IPS DF 19.7 (cell line): ENCODE measurements at places on chromosomes 1 and 21.
A peak's percentile ranks its signal among the peaks of the same experiment; 100 is the strongest.

DNA sequence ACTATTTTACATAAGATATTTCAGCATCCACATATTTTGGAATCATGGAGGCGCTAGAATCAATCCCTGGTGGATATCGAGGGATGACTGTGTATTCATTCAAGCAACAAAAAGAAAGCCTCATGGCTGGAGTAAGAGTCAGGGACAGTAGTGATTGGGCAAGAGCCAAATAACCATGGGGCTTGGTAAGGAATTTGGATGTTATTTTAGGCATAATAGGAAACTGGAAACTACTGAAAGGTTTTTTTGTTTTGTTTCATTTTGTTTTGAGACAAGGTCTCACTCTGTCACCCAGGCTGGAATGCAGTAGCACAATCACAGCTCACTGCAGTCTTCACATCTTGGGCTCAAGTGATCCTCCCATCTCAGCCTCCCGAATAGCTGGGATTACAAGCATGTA is 33.8 kb upstream of the EYA3 start:
- DNase-seq, result no peak

DNA sequence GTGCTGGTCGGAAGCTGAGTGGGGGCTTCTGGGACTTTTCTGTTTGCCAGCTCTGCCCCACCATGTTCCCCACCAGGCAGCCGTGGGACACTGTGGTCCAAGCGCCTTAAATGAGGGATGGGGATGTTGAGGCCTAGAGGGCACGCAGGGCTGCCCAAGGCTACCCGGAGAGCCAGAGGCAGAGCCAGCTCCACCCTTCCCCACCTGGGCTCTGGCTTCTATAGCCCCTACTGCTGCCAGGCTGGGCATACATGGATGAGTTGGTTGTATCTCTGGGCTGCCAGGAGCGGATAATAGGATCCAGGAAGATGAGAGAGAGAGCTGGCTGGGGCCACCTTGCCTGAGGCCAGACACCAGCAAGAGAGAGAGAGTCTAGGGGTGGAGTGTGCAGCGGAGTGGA is 49.4 kb downstream of the PTPRU start:
- DNase-seq, result no peak

DNA sequence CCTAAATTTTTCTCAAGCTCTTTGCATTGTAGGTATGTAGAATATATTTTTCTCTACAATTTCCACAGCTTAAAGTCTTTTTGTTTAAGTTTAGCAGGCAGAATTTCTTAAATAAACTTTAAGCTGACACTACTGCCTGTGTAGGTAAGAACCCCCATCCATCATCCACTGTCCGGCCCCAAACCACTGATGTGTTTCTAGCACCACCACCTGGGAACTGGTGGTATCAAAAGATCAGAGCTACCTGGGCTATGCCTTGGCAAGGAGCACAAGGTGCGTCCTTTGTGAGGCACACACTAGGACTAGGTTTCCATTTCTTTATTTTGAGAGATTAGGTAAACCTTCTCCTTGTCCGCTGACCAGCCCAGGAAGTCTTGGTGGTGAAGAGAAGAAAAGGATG is 10.5 kb upstream of the LELP1 start:
- DNase-seq, result peak; percentile 68

DNA sequence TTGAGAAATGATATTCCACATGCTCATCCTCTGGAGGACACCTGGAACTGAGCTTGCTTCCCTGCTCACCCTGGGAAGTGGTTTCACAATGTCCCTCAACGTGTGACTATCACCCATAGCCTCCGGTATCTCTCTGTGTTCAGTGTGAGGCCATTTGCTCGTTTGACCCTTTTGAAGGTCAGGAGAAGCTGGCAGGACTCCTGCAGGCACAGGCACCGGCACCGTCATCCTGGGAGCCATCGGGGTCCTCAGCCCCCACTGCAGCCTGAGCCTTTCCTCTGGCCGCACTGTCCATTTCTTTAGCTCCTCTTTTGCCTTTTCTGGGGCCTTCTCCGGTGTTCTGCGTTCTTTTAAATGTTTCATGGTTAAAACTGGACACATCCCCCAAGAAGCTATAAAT is 159.6 kb upstream of the COL6A1 start:
- no peak for DNase-seq

GRCh38 chr21:45590726-45591618 is 48.7 kb upstream of the SLC19A1 start:
- no peak for DNase-seq

- no peak for DNase-seq
Observed at GRCh38 chr1:59486615-59487014, 189.7 kb downstream of the FGGY start.

- no peak for DNase-seq
Observed at GRCh38 chr1:180976732-180977357, 45.8 kb downstream of the STX6 start.

DNA sequence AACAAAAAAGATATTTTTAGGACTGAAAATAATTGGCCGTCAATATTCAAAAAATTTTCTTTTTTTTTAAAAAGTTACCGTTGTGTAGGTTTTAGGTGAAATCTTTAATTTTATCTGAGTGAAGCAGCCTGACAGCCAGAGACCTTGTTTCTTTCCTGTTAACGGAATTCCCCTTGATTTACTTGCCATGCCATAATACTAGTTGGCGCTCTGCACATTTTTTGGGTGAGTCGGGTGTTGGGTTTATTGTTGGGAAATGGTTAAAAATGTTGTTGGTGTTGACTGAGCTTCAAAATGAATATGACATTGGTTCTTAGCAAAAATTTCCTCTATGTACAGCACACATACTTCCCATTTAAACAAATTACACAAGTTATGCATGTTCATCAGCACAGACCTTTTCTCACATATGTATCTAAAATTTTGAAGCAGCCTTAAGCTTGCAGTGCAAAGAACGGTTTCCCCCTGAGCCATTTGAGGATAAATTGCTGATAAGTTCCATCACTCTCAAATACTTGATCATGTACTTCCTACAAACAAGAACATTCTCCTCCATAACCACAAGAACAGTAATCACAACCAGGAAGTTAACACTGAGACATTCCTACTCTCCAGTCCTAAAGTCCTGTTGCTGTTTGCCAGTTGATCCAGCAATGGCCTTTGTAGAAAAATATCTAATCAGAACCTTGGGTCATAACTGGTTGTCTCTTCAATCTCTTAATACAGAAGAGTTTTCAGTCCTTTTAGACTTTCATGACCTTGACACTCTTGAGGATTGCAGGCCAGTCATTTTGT is 34.2 kb downstream of the CAMTA1 start:
- DNase-seq, result no peak

- DNase-seq, result no peak
Observed at GRCh38 chr1:225611537-225612223, 41.2 kb downstream of the ENAH start.

DNA sequence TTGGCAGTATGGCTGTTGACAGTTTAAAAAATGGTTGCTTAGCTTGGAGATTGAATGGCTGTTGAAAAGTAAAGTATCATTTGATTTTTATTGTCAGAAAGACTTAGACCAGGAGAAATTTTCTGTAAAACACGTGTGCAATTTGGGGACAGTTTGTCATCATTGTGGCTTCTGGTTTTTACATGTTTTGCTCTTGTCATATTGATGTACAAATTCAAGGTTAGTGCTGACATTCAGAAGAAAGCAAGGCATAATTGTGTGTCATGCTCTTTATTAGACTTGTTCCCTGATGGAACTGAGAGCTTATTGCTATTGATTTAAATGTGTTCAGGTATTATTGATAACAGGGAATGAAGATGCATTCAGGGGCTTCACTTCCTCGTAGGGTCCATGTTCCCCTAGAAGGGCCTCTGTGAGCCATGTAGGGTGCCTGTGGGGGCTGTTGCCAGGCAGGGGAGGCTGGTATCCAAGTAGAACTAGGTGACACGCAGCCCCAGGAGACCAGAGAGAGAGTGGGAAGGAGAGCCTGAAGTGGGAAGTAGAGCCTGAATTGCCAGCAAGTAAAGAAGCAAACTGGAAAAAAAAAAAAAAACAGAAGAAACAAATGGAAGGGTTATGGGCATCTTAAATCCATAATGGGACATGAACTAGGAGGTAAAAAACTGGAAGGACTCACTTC is 32.7 kb upstream of the PLXNA2 start:
- no peak for DNase-seq

- no peak for DNase-seq
Observed at GRCh38 chr21:34844924-34845238, 176.1 kb downstream of the CLIC6 start.

- DNase-seq, result no peak
Observed at GRCh38 chr1:208164609-208165008, 79.6 kb downstream of the PLXNA2 start.

DNA sequence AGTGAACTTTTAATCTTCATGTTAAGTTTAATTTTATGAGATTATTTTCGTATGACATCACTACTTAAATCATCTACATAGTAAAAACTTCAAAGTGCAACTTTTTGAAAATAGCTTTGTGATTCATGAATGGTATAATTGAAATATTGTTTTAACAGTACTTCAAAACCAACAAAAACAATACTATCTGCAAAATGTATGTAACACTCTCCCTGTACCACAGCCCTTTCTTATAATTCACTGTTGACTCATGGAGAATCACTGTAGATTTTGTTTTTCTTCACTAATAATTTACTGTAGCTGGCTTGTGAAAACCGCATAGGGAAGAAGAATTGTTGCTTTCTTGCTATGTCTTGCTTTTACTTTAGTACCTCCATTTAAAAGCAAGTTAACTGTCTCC is 301.4 kb upstream of the ADAMTS5 start:
- no peak for DNase-seq

DNA sequence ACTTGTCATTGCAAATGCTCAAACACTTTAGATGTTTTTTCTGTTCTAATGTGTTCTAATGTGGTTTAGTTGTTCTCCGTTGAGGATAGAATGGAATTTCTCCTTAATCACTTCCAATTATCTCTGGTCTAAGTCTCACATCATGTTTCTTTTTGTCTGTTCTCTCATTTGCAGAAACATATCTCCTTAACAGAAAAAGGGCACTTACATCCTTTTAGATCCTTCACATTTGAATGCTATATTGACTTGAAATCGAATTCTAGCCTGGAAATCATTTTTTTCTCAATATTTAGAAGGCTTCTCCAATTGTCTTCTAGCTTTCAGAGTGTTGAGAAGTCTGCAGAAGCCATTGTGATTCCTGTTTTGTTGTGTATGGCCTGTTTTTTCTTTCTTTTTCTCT is 7.3 kb upstream of the SAMSN1 start:
- no peak for DNase-seq

GRCh38 chr21:43861706-43862105 is 3.3 kb upstream of the AGPAT3 start:
- no peak for DNase-seq

GRCh38 chr1:56080123-56080522 is 499.2 kb downstream of the PLPP3 start:
- no peak for DNase-seq

GRCh38 chr1:238892612-238893011 is 493.8 kb upstream of the CHRM3 start:
- no peak for DNase-seq

DNA sequence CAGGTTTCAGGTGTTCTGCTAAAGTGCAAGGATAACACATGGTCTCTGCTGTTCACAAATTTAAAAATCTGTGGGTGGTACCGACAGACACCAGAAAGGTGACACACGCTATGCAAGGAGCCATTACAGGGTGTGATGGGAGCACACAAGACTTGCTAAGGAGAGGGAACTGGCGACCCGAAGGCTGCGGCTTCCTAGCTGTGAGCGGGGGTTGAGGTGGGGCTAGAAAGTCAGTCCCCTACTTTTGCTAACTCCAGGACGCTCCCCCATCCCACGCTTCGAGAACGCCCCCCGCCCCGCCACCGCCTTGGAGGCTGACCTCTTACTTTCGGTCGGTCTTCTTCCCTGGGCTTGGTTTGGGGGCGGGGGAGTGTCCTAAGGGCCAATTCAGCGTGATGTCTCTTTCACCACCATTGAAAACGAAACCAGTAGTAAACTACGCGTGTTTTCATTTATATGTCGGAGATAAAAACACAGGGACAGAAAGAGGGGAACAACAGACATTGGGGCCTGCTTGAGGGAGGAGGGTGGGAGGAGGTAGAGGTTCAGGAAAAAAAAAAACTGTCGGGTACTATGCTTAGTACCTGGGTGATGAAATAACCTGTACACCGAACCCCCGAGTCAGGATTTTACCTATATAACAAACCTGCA is 1.1 kb downstream of the CKS1B start:
- no peak for DNase-seq

DNA sequence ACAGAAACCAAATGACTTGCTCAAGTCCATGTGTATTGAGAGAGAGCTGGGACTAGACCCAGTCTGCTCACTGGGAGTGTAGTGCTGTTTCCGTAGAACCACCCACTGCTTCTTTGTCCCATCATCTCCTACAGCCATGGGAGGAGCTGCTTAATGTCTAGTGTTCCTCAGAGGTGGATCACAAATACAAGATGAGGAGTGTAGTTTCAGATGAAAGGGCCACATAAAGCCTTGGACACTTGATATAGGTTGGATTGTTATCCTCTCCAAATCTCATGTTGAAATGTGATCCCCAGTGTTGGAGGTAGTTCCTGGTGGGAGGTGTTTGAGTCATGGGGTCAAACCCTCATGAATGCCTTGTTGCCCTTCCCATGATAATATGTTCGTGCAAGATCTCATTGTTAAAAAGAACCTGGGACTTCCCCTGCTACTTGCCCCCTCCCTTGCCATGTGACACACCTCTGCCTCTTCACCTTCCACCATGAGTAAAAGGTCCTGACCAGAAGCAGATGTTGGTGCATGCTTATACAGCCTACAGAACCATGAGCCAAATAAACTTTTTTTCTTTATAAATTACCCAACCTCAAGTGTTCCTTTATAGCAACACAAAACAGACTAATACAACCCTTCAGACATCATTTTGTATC is 127.5 kb upstream of the DNAH14 start:
- DNase-seq, result no peak

- no peak for DNase-seq
Observed at GRCh38 chr1:200624679-200625335, 4.3 kb upstream of the KIF14 start.

GRCh38 chr1:233360525-233361102 is 33.1 kb downstream of the MAP3K21 start:
- no peak for DNase-seq

GRCh38 chr1:219398815-219399396 is 214.0 kb downstream of the ZC3H11B start:
- DNase-seq, result no peak

GRCh38 chr1:38454236-38454635 is 405.3 kb downstream of the RRAGC start:
- no peak for DNase-seq

DNA sequence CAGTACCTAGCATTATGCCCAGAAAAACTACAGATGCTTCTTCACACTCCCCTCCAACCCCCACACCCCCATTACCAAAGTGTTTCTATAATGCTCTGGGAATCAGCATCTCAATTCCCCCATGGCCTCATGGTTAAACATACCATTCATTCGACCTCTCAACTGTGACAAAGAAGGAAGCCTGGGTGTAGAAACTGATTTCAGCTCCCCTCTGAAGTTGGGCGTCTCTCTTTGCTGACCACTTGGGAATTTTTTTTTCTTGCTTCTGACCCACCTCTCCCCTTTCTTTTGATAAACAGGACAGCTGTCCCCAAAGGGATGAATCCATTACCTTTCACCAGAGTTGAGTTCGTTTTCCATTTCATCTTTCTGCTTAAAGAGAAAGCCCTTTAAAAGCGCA is 116.4 kb upstream of the HOOK1 start:
- DNase-seq, result no peak

GRCh38 chr1:30879126-30879786 is 29.3 kb downstream of the SDC3 start:
- no peak for DNase-seq
